ENCODE measurements at places on chromosomes 12 and 14. TPM values are rescaled to one million over a fixed set of nuclear protein-coding genes. Genes with fewer than 3 reads are reported as not detected.

Gene KRT3
- total RNA-seq = not detected

Gene OXA1L
- 68.3 TPM for total RNA-seq

Gene NKX2-1
- total RNA-seq = not detected

Gene P2RX7
- 1.1 TPM for total RNA-seq

Gene IL31
- not detected for total RNA-seq

Gene PPP4R4
- total RNA-seq = not detected

Gene KRT2
- total RNA-seq = not detected

Gene LGR5
- 1.5 TPM for total RNA-seq

Gene DPY19L2
- 3.2 TPM for total RNA-seq
